ENCODE measurements at places on chromosomes 2 and 18.

DNA sequence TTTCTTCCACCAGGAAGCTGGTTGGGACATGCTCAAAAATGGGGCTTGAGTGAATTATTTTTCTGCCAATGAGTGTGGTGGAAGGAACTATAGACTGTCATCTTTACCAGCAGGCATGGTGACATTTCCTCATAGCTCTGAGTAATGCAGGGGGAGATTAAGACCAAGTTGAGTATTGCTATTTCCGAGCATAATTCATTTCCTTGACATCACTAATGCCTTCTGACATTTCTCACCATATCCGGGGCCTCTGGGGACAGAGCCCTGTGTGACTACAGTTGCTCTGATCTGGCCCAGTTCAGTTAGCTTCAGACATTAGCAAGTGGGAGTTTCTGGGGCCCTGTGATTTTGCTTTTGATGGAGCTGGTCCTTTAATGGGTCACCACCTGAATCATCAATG, 410.4 kb downstream of the MEIS1 start:
- DNase-seq: no peak

- no peak for DNase-seq
Measured at GRCh38 chr2:17227856-17228255, 290.4 kb downstream of the RAD51AP2 start.

DNA sequence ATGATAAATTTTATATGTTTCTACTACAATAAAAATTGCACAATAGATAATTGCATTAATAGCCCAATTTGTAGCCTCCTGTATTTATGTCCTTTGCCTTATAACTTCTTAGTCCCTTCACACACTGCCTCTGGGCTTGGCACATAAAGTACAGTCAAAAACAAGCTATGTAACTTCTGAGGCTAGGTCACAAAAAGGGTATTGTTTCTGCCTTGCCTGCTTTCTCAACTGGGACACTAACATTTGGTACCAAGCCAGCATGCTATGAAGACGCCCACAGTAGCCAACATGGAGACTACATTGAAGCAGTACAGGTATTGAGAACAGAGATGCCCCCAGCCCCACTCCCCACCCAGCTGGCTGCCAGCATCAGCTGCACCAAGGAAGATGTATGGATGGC, 5.4 kb upstream of the SLC3A1 start:
- DNase-seq: no peak

GRCh38 chr2:213152065-213152794, 818 bp upstream of the IKZF2 start:
- DNase-seq: peak; percentile 32

DNA sequence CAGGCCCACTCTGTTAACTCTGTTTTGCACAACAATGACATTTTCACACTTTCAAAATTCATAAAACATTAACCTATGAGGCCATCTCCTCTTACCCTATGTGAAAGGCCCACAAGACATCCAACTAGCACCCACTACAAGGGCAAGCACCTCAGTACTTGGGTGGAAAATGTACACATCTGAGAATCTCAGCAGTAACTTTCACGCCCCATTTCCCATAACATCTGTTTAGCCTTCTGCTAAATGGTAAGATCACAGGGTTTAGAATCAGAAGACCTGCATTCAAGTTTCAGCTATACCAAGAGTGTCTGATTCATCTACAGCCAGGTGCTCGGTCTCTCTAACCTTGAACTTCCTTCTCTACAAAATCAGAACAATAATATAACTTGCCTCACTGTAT, 89.2 kb downstream of the SP100 start:
- DNase-seq: no peak

DNA sequence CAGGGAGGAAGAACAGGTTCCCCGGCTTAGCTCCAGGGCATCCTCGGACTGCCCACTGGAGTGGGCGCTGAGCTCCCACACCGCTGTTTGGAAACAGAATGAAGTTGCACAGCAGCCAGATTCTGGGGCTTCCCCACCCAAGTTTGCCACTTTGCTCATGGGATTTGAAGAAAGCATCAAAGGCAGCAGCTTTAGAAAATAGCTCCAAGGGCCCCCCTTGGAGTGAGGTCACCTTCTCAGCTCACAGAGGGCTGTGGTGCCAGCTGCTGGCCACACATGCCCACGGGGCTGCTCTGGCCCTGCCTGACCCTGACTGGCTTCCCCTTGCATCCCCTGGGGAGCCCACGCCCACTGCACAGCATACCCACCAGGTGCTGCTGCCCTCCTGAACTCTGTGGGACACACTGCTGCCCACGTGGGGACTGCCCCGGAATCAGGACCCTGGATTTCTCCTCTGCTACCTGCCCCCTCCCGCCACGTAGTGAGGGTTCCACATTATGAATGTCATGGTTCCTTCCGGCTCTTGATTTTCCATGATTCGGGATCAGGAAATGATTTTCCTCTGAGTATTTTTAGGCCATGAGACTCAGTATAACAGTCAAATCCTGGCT, 70.3 kb downstream of the TGOLN2 start:
- DNase-seq: no peak

DNA sequence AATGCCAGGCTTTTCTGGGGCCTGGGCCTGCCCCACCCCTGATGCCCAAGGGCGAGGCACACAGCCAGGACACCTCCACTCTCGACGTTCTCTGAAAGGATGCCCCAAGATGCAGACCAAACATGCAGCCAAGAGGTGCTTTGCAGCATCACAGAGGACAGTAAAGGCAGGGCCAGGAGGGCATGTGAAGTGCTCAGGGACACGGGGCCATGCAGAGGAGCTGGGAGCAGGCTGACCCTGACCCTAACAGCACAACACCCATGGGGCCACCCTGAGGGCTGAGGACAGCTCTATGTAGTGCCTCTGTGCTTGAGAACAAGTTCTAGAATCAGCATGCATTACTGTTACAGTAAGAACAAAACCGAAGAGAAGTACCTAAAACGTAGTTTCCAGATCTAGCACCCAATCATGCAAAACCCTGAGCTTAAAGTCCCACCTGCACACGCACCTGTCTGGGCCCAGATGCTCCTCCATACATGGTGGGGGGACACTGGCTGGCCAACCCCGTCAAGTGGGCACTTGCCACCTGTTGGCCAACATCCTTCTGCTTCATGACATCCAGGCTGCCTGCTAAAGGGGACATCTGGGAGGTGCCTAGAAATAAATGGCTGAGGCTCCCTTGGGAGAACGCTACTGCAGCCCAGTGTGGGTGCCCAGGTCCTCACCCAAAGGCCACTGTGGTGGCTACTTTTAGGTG, 15.4 kb downstream of the HS6ST1 start:
- no peak for DNase-seq

- DNase-seq: no peak
Measured at GRCh38 chr2:42949125-42949524, 156.7 kb upstream of the HAAO start.

GRCh38 chr2:73979021-73979420, 5.7 kb upstream of the TET3 start:
- no peak for DNase-seq

GRCh38 chr2:58521803-58522554, 280.9 kb upstream of the FANCL start:
- no peak for DNase-seq

GRCh38 chr2:92326-92725, 46.0 kb upstream of the FAM110C start:
- DNase-seq: no peak

- DNase-seq: no peak
Measured at GRCh38 chr2:146931109-146931508, 913.7 kb upstream of the ACVR2A start.

DNA sequence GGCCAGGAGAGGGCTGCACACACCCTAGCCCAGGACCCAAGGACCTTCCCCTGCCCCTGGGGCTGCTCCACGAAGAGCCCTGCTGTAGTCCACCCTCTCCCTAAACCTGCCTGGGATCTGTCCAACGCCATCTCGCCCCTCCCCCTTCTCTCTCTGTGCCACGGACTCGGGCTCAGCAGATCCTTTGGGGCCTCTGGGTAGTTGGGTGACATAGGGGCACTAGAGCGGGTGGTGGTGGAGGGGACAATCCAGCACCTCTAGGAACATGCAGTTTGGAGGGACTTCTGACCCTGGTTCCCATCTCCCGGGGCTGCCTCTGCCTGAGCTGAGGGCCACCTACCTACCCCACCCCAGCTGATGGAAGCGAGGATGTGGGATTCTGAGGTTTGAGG, 7.3 kb upstream of the CRYBA2 start:
- DNase-seq: no peak

DNA sequence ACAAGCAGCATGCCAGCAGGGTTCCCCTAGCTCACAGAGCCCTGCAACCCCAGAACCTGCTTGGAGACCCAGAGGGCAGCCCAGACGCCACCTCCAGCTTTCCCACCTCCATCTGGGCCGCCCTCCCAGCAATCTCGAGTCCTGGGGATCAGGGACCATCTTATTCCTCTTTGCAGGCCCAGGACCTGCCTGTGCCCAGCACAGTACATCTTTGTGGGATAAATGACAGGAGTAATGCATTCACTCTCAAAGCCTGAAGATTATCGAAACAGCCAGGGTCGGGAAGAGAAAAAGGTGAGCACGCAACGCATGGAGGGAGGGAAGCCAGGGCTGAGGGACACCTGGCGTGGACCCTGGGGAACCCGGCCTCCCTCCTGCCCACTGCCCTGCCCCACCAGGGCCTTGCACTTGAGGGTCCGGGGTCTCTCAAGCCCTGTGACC, 144.1 kb downstream of the NDUFA10 start:
- no peak for DNase-seq

- DNase-seq: peak; percentile 55
Measured at GRCh38 chr2:43127208-43127940, 99.0 kb downstream of the ZFP36L2 start.

DNA sequence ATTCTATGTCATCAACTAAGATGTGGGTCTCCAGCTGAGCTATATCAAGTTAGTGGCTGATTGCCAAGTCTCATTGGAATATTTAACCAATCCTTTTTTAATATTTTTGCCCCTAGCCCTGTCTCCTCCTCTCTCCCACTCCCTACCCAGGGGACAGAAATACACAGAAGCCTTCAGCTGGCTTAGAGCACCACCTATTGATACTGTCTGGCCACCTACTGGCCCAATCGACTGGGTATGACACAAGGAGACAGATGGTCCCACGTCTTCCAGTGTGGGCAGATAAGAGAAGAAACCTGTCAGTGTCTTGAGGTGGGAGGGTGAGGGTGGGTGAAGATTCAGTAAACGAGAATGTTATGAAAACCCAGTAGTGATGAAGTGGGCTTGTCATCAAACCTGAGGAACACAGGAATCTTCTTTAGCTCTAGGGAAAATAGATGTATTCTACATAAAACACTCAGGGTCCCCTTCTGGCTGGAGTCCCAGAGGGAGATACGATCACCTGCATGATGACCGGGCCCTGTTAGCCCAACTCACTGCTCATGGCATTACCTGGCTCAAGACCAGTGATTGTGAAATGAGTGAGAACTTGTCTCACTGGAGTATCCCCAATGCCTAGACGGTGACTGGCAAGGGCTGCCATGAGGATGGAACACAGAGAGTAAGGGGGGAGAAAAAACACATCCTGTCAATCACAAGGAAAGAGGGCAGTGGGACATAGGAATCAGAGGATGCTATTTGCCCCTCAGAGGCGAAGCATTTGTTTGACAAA, 26.7 kb downstream of the POLR1A start:
- no peak for DNase-seq
